NCI-H1436 (cell line): ENCODE measurements at places on chromosomes 16 and 17.

DNA sequence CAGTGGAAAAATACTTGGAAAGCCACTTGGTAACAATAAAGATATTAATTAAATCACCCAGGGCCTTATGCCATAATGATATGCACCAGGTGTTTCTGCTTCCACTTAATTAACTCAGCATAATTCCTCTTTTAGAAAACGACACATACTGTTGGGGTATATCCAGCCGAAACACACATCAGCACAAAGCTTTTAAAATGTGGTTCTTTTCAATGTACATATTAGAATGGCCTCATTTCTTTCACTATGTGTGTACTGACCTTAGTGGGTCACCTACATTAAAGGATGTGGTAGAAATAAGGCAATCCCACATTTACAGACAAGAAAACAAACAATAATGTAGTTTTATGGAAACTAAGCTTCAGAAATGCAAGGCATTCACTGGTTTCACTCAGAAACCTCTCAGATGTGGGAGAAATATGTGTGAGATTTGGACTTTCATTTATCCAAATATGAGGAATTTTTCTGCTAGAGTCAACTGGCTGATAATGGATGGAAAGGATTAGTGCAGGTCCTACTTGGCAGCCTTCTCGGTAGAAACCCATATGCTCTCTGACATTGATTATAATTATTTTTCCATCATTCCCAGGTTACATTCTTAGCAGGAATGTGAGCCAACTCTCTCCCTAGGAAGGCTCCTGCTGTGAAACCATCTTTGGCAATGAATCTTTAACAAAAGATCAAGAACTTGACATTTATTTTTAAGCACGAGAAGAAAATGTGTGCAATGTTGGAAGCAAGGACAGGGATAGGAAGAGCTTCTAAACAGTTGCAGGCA, 66.7 kb upstream of the DHX40 start:
- DNase-seq, result peak; percentile 16

GRCh38 chr17:73610331-73610911, 33.8 kb downstream of the SDK2 start:
- DNase-seq, result no peak

- no peak for DNase-seq
Observed at GRCh38 chr17:31698751-31699150, 160.3 kb downstream of the COPRS start.

GRCh38 chr16:88813269-88814143, 1.8 kb upstream of the APRT start:
- no peak for DNase-seq

- peak; percentile 8 for DNase-seq
Observed at GRCh38 chr16:8108991-8109509, 481.3 kb downstream of the TMEM114 start.

- no peak for DNase-seq
Observed at GRCh38 chr17:78838574-78839005, 2.0 kb downstream of the USP36 start.

DNA sequence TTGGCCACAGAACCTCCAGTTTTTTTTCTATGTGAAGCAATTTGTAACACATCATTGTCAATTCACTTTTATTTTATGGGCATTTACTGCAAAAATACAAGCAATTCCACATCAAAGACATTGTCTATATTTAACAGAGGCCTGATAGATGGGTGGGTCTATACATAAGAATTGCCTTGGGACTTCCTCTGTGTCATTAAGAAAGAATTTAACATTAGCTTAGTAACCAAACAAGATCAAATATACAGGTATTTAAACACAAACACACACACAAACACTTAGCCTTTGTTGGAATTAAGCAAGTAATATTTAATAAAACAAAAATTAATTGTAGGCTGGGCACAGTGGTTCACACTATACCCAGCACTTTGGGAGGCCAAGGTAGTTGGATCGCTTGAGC, 4.3 kb upstream of the PITPNC1 start:
- DNase-seq, result no peak

DNA sequence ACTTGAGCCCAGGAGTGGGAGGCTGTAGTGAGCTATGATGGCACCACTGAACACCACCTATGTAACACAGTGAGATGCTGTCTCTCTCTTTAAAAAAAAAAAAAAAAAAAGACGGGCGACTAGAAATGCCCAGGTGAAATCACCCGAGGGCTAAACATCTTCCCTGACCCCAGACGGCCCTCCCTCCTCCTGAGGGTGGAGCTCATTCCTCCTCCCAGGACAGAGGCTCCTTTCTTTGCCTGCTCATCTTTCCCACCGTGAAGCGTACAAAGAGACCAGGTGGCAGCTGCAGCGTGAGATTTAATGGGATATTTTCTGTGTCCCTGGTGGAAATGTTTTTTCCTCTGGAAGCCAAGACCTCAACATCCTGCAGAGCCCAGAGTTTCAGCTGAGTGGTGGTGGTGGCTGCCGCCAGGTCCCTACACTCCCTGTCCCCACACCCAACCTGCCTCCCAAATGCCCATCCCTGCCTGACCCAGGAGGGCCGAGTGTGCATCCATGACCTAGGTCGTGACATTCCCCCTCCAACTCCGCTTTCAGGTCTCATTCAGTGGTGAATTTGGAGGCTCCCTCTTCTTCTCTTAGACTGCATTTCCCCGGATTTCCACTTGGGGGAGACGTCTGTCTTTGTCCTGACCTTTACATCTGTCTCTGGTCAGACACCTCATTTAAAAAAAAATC, 14.4 kb upstream of the GPRC5B start:
- peak; percentile 26 for DNase-seq

DNA sequence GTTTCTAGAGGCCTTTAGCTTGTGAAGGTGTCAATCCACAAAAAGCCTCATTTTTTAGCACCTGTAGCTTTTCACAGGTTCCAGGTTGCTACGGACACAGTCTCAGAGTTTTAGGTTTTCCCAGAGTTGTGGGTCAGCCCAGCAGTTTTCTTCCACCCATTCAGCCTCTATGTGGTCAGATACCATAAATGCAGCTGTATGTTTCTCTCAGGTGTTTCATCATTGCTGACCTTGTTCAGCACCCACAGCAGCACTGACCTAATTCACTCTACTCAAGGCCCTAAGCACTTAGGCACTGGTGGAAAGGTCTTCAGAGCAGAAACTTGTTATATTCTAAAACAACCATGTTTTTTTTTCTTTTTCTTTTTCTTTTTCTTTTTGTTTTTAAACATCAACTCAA, 15.0 kb upstream of the SPACA3 start:
- no peak for DNase-seq

GRCh38 chr17:41446806-41447205, 6.0 kb upstream of the KRT38 start:
- no peak for DNase-seq

DNA sequence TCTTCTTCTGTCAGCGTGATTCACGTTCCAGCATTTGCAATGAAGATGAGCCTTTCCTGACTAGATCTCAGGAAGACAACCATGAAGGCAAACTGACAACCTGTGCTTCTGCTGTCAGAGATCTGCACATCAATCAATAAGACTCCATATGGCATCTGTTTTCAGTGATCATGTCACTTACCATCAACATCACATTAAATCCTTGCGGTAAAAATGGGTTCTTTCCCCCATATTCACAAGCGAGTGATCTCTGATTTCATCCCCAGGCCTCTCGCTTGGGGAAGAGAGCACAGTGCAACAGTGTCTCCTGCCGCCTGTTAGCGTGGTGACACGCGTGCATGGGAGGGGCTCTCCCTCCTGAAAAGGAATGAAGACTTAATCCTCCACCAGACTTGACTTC, 11.1 kb downstream of the NACA2 start:
- no peak for DNase-seq

- DNase-seq, result no peak
Observed at GRCh38 chr17:10875430-10875851, 37.6 kb upstream of the PIRT start.

- no peak for DNase-seq
Observed at GRCh38 chr17:39200957-39201510, 951 bp downstream of the RPL19 start.
